Hair follicular keratinocyte (primary cell): ENCODE measurements at places on chromosomes 3 and 15. TPM values are rescaled to one million over a fixed set of nuclear protein-coding genes. Genes with fewer than 3 reads are reported as not detected.

Gene C3orf20
- total RNA-seq: not detected in 2 replicates

Gene KCTD6
- 5.0 and 5.5 TPM in 2 replicates for total RNA-seq

Gene RCCD1
- 16.7 and 24.1 TPM in 2 replicates for total RNA-seq

Gene NTRK3
- total RNA-seq: not detected in 2 replicates
